Common myeloid progenitor, CD34-positive (primary cell): ENCODE measurements at places on chromosomes 1 and 21.

DNA sequence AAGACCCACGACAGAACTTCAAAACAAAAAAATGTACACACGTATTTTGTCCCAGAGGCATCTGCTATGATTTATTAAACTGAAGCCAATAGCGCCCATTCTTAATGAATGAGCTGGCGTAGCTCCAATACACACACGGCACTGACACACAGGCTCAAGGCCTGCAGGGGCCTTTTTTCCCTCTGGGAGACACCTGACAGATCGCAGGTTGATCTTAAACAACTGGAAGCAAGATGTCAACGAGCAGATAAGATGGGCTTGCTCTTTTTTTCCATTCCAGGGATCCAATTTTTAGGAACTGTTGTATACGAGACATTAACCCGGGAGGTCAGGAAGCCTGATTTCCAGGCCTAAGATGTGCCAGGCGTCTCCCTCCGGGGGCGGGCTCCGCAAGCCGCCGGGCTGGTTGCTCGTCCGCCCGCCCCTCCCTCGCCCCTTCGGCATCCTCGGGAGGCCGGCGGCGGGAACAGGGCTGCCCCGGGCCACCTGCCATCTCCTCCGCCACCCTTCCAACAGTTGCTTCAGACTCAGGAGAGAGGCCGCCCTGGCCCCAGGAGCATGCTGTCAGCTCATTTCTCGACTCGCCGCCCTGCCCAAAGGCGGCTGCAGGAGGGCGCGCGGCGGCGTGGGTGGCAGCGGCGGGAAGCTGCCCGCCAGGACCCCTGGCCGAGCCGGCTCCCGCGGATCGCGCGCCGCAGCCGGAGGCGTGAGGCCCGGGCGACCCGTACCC is 735 bp downstream of the TTC13 start:
- DNase-seq = peak; percentile 39

GRCh38 chr1:102628109-102628613 is 480.2 kb downstream of the COL11A1 start:
- DNase-seq = no peak

DNA sequence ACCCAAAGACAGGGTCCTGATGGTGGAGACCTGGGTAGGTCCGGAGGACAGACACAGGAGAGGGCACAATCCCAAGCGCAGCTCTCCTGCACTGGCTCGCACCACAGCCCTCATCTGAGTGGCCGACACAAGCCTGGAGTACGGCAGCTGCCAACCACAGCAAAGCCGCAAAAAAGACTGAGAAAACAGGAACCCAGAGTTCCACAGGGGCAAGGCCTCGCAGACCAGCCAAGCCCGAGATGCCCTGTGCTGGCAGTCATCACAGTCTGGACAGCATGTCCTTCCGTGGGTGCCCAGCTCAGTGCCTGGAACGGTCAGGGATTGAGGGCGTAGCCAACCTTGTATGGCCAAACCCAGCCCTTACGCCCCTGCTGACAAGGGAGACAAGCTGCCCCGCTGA is 11.4 kb downstream of the ZBTB48 start:
- peak; percentile 85 for DNase-seq

GRCh38 chr1:64877151-64877550 is 89.2 kb downstream of the JAK1 start:
- DNase-seq = no peak

DNA sequence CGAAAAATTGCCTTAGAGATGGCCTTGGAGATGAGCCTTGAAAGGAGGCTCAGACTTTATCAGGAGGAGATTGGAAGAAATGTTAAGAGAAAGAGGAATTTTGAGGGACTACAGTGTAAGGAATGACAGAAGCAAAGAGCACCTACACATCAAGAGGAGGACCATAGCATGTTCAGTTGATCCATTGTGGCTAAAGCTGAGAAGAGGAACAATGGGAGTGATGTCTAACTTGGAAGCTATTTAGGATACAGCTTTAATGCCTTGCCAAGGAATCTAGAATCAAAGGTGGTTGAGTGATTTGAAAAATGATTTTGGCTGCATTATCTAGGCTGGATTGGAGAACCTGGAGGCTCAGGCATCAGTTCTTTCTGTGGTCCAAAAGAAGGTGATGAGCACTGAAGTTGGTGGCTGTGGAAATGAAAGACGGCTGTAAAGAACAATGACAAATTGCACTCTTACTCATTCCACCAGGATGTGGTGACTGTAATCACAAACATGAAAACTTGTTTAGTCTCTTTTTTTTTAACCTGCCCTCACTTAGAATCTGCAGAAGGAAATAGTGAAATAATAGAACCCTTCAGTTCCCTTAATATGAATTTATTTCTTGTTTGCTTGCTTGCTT is 11.3 kb downstream of the FAM20B start:
- peak; percentile 75 for DNase-seq

GRCh38 chr21:45420061-45421041 is 15.4 kb downstream of the COL18A1 start:
- no peak for DNase-seq

DNA sequence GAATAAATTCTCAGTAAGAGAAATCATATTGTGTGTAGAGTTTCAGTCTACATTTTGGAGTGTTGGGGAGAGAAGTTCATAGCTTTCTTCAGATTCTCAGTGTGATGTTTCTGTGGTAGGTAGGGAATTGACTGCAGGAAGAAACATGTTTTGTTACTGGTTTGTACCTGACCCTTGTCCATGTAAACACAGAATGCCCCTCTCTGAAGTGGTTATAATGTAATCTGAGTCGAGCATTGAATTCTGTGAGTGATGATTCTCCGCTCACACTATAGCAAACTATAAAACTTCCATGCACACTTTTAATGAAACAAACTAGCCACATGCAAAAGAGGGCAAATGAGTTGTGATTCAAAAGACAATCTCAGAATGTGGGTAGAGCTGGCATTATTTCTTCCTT is 433.2 kb downstream of the USP25 start:
- DNase-seq = no peak

- DNase-seq = peak; percentile 35
Measured at GRCh38 chr1:50368179-50369007, 54.9 kb downstream of the DMRTA2 start.

DNA sequence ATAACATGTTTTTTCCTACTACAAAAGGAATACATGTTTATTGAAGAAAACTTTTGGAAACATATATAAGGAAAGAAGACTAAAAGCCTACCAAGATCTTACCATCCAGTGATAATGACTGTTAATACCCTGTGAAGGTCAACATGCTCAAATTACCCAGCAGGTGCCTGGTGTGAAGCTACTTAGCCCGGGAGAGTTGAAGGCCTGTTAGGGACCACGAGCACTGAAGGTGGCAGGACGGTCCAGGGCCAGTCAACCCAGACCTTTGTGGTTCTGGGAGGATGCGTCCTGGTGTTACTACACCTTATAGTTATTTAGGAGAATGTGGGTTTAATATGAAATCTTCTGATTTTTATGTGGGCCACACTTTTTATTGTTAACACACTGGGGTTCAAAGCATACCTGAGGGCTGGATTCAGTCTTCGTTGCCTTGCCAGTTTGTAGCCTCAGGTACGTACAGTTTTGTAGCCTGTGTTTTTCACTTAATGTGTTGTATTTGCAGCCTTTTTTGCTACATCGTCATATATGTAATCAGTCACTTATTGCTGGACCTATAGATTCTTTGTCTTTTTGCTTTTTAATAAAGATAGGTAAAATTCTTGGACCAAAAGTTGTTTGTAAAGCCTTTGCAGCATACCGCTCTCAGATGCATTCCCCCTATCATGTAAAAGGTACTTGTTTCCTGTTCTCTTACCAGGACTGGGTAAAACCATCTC is 9.8 kb downstream of the ITSN1 start:
- no peak for DNase-seq

GRCh38 chr1:161989786-161990185 is 33.9 kb downstream of the OLFML2B start:
- DNase-seq = no peak

- no peak for DNase-seq
Measured at GRCh38 chr1:11880911-11881748, 22.4 kb upstream of the NPPB start.

GRCh38 chr1:172254521-172255222 is 165.8 kb upstream of the C1orf105 start:
- DNase-seq = peak; percentile 20

DNA sequence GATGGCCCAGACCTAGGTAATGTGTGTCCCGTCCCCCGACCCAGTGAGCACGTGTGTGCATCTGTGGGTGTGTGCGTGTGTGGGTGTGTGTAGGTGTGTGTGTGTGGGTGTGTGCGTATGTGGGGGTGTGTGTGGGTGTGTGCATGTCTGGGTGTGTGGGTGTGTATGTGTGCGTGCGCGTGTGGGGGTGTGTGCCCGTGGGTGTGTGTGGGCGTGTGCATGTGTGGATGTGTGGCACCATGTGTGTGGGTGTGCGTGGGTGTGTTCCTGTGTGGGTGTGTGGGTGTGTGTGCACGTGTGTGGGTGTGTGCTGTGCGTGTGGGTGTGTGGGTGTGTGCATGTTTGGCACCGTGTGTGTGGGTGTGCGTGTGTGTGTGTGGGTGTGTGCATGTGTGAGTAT is 309.5 kb downstream of the KIF26B start:
- DNase-seq = no peak

DNA sequence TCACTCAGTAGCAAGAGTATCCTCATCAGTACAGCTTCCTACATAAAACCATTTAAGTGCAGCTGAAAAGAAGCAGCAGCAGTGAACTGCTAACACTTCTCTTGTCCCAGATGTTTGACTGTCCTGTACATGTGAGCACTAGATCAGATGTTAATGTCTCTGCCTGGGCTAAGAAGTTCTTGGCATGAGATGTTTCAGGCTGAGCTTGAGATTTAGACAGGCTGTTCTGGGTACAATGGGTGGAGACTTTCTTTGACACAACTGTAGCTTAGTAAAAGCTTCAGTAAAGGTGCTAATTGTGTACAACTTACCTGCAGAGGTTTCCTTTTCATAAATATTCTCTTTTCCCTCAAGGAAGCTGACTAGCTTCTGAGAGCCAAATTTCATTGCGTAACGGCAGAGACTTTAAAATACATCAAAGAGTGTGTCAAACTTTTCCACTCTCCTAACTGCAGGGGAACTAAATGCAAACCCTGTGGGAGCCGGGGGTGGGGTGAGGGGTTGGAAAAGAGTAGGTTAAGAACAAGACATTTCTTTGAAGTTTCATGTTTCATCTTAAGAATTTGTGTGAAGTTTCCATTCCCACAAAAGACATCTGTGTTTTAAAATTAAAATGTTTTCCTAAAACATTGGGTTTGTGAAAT is 82.1 kb upstream of the CCDC190 start:
- DNase-seq = no peak

GRCh38 chr1:203239081-203239480 is 9.6 kb upstream of the CHIT1 start:
- DNase-seq = no peak

GRCh38 chr1:32012709-32013385 is 821 bp upstream of the KHDRBS1 start:
- DNase-seq = no peak

DNA sequence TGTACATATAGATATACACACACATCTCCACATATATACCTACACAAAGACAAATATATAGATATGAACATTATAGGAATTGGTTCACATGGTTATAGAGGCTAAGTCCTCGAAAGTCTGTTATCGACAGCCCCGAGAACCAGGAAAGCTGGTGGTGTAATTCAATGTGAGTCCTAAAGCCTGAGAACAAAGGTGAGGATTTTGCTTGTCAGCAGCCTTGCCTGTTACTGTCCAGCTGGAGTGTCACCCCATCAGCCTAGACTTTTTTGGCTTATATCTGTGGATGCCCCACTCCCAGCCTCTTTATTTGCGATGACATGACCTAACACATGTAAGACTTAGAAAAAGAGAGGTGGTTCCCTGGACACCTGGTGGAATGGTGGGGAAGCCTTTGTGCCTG is 97.0 kb downstream of the GIPC2 start:
- no peak for DNase-seq

- no peak for DNase-seq
Measured at GRCh38 chr1:15100880-15101760, 52.4 kb upstream of the TMEM51 start.

DNA sequence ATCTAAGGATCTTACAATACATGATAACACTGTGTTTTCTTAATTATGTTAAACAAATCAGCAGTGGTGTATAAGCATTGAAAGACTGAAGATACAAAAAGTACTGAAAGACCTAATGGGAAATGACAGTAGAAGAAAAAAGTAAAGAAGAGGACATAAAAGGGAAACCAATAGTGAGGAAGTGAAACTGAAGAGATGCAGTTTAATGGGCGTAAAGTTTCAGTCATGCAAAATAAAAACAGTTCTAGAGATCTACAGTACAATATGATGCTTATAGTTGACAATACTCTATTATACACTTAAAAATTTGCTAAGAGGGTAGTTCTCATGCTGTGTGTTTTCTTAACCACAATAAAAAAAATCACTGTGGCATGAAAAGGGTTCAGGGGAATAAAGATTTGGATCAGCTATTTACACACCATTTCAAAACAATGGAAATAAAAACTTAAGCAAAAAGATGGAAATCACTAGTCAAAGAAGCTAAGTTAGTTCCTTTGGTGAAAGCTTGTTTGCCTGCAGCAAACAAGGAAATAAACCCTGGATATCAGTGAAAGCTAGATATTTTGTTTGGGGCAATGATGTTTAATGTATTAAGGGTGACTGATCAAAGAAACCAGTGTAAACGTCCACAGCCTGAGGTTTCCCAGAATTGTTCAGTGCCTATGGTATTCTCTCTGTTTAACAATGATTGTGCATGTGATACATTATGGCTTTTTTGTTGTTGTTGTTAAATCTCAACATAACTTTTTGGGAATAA is 1160.8 kb upstream of the ADGRL2 start:
- no peak for DNase-seq

DNA sequence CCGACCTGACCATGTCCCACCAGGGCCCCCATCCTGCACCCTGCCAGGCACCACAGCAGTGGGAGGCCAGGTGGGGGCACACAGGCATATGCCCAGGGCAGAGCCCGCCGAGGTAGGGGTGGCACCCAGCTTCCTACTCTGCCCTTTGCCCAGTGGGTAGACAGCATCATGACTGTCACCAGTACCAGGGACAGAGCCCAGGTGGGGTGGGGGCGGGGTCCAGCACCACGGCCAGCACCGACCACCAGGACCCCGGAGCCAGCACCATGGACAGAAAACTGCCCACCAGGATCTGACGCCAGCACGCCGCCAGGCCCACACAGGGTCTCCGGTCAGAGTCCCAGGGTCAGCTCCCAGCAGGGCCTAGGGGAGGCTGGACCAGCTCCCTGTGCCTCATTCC is 3.8 kb downstream of the TAS1R3 start:
- DNase-seq = no peak
